GM18507 (cell line): ENCODE measurements at places on chromosomes 7 and 10.

DNA sequence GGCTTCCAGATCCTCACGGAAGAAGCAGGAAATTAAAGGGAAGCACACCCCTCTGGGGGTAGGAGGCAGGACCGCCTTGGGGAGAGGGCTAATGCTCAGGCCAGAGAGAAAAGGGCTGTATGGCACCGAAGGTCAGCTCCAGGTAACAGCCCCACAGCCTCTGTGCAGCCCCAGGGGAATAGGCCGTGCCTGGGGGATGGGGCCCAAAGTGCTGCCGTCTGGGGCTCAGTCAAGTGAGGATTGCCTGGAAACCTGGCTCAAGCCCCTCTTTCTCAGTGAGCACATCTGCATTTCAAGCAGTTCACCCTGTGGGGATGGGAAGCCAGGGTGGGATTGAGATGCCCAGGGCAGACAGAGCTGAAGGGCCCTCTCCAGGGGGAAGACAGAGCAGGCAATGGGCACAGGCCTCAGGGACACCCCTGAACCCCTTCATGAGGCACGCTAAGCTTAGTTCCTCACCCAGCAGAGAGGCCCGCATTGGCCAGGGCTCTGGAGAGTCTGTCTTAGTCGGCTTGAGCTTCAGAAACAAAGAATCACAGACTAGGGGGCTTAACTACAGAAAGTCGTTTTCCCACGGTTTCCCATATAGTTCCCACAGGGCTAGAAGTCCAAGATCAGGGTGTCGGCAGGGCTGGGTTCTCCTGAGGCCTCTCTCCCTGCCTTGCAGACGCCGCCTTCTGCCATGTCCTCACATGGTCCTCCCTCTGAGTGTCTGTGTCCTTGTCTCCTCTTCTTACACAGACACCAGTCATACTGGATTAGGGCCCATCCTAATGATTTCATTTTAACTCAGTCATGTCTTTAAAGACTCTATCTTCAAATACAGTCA lies 118.2 kb downstream of the PTPN20 start:
- DNase-seq, result no peak

DNA sequence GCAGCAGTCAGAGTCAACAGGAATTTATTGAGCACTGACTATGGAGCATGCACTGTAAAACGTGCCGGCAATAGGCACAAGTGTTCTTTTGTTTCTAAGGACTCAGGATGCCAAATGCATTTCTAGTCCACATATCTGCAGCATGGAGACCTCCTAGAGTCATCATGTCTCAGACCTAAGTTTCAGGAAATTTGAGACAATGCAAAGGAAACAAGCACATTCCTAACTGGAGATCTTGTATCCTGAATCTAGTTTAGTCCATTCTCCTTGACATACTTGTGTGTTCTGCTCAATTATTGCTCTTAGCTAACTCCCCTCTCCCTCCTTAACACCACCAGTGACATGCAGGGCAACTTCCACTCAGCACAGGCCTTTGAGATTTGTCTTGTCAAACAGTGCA lies 173.2 kb downstream of the ZNF438 start:
- DNase-seq, result no peak

- DNase-seq, result no peak
These were observed 93.5 kb upstream of the KIAA1217 start for GRCh38 chr10:24115403-24115802.

DNA sequence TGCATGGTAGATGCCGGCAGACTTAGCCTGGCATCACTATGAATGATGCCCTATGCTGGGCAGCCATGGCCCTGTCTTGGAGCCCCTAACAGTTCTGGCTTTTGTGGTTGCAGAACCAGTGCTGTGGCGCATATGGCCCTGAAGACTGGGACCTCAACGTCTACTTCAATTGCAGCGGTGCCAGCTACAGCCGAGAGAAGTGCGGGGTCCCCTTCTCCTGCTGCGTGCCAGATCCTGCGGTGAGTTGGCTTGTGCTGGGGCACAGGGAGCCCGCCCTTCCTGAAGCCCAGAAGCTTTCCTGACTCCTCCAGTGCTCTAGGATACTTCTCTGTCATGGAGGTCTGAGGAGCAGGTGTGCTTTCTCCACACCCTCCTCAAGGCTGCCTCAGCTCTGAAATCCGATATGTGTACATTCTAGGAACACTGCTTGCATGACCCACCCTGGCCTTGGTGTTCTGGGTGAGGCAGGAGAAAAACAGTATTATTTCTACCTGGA lies 25.6 kb upstream of the SH2D4B start:
- no peak for DNase-seq

GRCh38 chr10:76892766-76893479 lies 744.7 kb downstream of the KCNMA1 start:
- no peak for DNase-seq

GRCh38 chr7:129801882-129802281 lies 150.9 kb downstream of the UBE2H start:
- no peak for DNase-seq

GRCh38 chr7:100120733-100121036 lies 1.3 kb downstream of the CNPY4 start:
- no peak for DNase-seq
